ENCODE measurements at places on chromosomes 13 and 19. TPM values are rescaled to one million over a fixed set of nuclear protein-coding genes. Genes with fewer than 3 reads are reported as not detected.

LINGO3 gene
- total RNA-seq = not detected

LGALS4 gene
- not detected for total RNA-seq

SIGLEC9 gene
- total RNA-seq = not detected

B3GNT8 gene
- 0.88 TPM for total RNA-seq

ZNF221 gene
- 9.8 TPM for total RNA-seq

FLT3LG gene
- 2.1 TPM for total RNA-seq

PPAN gene
- total RNA-seq = 41.0 TPM

CDC42EP5 gene
- total RNA-seq = 7.8 TPM

ZNF526 gene
- 16.1 TPM for total RNA-seq

ADGRE1 gene
- not detected for total RNA-seq

MYO1F gene
- under 0.01 TPM for total RNA-seq

LGALS7 gene
- total RNA-seq = not detected

NCAN gene
- not detected for total RNA-seq

MISP gene
- total RNA-seq = not detected

FGF9 gene
- total RNA-seq = 0.05 TPM

KLK2 gene
- not detected for total RNA-seq

ZNF534 gene
- total RNA-seq = not detected

TRPM4 gene
- total RNA-seq = 13.4 TPM

MTRF1 gene
- total RNA-seq = 10.8 TPM

NXNL1 gene
- total RNA-seq = not detected

RHPN2 gene
- total RNA-seq = 8.3 TPM

ADGRE2 gene
- total RNA-seq = 0.32 TPM
